ENCODE measurements at places on chromosomes 12 and 14. TPM values are rescaled to one million over a fixed set of nuclear protein-coding genes. Genes with fewer than 3 reads are reported as not detected.
A peak's percentile ranks its signal among the peaks of the same experiment; 100 is the strongest.

- DNase-seq = no peak
These were observed 228.9 kb upstream of the EGLN3 start for GRCh38 chr14:34179727-34180126.

TMEM132D gene
- not detected for total RNA-seq

- DNase-seq = no peak
These were observed 668 bp downstream of the TMEM260 start for GRCh38 chr14:56580221-56580711.

EIF2S3B gene
- 7.6 TPM for total RNA-seq

GRCh38 chr12:70520847-70521246 lies 116.4 kb downstream of the PTPRB start:
- no peak for DNase-seq

GRCh38 chr12:75698052-75698451 lies 186.6 kb upstream of the KRR1 start:
- DNase-seq = no peak

RFX4 gene
- not detected for total RNA-seq

CABP1 gene
- not detected for total RNA-seq

CCDC60 gene
- 1.9 TPM for total RNA-seq

GRCh38 chr14:60670989-60671388 lies 21.7 kb upstream of the SIX1 start:
- DNase-seq = no peak

- DNase-seq = no peak
These were observed 19.6 kb upstream of the LDHB start for GRCh38 chr12:21677204-21677603.

GRCh38 chr14:101591582-101591981 lies 30.3 kb downstream of the DIO3 start:
- no peak for DNase-seq

DNA sequence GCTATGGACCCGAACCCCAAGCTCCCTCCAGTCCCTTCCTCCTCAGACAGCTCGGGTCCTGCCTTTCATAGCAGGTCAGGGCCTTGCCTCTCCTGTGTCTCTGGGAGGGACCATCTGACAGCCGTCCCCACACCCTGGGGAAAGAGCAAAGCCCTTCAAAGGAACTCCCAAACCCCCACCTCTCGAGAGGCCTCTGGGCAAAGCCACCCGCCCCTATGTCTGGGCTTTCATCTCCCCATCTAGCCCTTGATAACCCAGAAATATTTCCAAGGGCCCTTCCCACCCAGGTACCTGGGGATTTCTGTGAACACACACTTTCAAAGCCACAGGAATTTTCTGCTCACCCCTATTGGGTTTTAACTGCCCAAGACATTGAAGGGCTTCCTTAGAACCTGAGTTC lies 32.1 kb downstream of the SNRNP35 start:
- DNase-seq = no peak

- peak; percentile 18 for DNase-seq
These were observed at the start of gene ABHD12B for GRCh38 chr14:50871914-50872732. Gene ABHD12B (plus strand): TSS chr14:50872053. CDS start chr14:50872175, 122 bp downstream.

DNA sequence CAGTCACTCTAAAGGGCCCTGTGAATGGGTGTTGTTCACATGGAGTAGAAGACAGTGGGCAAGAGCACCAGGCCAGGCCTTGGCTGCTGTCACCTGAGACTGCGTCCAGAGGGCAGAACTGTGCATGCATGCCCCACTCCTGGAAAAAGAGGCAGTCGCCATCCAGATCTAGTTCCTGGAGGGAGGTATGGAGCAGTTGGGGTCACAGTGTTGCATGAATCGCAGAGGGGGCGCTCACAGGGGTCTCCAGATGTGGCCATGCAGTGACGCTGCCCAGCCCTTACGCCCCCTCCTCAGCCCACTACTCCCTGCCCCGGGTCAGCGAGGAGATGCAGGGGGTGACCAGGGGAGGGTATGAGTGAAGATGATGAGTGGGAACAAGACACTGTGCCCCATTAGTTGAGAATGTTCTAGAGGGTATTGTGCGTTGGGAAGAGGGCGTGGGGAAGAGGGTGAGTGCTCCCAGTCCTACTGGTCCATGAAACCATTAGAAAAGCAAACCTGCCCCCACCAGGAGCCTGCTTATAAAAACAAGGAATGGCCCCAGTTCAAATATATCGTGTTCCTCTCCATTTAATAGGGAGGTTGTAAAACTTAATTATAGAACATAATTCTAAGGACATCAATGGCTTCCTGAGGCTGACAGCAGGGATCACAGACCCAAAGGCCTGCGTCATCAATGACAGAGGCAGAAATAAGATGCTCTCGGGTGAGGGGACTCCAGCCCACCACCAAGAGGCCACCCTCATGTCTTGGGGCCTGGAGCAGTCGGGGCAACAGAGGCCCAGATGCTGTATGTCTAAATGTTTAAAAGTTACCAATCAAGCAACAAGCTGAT lies 32.2 kb upstream of the BCL7A start:
- no peak for DNase-seq

DNA sequence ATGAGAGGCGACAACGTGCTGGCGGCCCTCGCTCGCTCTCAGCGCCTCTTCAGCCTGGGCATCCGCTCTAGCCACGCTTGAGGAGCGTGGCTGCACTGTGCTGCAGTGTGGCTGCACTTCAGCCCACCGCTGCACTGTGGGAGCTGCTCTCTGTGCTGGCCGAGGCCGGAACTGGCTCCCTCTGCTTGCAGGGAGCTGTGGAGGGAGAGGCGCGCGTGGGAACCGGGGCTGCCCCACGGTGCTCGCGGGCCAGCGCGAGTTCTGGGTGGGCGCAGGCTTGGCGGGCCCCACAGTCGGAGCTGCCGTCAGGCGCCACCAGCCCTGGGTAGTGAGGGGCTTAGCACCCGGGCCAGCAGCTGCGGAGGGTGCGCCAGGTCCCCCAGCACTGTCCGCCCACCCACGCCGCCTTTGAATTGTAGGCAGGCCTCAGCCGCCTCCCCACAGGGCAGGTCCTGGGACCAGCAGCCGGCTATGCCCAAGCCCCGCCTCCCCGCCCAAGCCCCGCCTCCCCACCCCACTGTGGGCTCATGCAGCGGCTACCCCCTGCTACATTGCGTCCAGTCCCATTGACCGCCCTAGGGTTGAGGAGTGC lies 974.2 kb downstream of the FSCB start:
- no peak for DNase-seq

DNA sequence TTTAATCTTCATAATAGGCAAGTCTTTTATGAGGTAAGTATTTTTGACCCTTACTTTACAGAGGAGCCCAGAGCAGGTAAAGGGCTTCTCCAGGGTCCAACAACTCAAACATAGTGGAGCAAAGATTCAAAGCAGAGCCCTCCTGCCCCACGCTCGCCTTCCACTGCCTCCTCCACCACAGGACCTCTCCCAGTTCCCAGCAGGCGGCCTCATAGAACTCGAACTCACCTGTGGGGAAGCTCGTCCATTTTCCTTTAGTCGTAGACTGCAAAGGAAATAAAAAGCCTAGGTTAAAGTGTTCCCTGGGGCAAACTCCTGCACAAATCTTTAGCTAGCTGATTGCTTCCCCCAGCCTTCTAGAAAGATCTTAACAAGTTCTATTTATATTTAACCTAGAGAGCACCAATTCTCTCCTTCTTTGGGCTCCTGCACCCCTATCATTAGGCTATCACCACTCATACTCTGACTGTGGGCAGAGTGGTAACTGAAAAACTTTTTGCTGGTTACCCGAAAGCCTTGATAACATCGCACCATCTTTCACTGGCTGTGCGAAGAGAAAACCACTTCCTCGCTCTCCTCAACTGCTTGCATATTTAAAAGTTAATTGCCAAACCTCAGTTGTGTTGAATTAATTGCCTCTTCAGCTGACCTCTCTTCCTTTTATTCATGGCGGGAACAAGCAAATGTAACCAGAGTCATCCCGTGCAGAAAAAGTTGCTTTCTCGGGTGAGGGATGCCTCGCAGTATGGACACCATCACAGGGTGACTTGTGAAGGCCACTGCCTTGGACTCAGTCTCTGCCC lies 299.6 kb downstream of the DPF3 start:
- no peak for DNase-seq

- no peak for DNase-seq
These were observed 29.1 kb upstream of the ADAM20 start for GRCh38 chr14:70563869-70564268.

NOS1 gene
- total RNA-seq = 0.05 TPM

GRCh38 chr12:27673101-27673718 lies 23.0 kb upstream of the REP15 start:
- no peak for DNase-seq

DNA sequence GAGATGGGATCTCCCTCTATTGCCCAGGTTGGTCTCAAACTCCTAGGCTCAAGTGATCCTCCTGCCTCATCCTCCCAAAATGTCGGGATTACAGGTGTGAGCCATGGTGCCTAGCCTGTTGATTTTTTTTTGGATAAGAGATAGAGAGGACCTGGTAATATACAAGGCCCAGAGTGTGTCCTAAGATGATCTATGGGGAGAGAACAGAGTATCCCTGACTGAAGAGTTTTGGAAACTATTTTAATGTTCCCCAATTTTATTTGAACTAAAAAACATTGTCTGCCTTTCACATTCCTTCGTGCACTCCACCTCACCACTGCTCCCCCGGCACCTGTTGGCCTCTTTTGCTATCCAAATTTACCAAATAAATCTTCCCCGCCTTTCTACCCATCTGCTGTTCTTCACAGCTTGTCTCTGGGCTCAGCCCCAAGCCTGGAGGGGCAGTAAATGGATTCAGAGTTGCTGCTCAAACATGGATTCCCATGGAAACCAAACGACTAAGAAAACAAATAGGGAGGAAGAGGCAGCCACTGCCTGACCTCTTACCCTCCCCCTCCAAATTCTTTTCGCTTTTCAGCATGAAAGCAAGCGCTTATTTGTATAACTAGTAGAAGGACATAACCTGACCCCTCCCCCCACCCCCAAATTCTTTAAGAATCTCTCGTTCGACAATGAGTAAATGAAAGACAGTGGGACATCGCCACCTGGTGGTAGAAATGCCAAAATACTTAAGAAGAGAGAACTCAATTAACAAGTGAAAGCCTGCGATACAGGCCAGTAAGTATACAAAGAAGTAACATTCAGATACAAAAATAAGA lies 22.6 kb downstream of the OR10G3 start:
- peak; percentile 73 for DNase-seq

GRCh38 chr12:14256121-14256520 lies 109.4 kb upstream of the ATF7IP start:
- no peak for DNase-seq

SDS gene
- not detected for total RNA-seq

DNA sequence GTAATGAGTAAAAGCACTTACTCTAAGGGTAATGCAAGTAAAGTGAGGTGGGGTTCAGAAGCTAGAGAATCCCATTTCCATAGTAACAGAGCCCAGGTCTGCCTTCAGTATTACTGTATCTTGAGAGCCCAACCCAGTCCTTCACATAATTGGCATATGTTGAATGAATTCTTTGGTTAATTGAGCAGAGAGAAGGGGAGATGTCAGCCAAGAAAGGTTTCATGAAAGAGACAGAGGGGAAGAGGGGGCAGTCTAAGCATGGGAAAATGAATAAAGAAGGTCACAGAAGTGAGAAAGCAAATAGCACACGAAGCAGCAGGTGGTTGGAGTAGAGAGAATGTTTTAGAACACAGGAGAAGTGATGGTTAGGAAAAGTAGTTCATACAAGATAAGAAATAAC lies 371.1 kb downstream of the SEC23A start:
- DNase-seq = no peak

RPL10L gene
- not detected for total RNA-seq

DNA sequence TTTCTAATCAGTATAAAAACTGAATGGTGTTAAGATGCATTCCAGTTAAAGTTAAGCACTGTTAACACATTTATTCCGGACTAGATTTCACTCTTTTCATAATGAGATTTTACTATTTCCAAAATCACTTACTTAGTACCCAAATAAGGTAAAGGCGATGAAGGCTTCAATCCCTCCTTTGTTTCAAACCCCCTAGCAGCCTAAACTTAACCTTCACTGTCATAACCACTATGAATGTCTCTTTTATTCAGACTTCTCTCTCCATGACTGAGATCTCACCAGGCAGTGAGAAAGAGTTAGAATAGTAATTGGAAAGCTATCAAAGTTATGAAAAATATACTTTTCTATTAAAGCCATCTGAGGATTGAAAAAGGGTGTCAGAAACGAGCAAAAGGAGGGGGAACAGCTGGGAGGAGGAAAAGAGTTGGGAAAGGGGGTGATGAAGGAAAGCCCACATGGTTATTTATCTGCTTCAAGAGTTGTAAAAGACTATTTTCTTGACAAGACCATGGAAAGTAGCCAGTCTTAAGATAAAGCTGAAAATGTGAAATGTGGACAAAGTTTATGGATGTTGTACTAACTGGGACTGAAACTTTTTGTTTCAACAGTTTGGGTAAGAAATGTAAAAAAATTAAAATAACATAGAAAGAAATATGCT lies 11.7 kb downstream of the EPS8 start:
- DNase-seq = no peak

GRCh38 chr12:52519826-52520662 lies at the start of gene KRT5:
Gene KRT5 (minus strand): TSS chr12:52520394. CDS start chr12:52520296, 98 bp downstream.
- peak; percentile 1 for DNase-seq

DNA sequence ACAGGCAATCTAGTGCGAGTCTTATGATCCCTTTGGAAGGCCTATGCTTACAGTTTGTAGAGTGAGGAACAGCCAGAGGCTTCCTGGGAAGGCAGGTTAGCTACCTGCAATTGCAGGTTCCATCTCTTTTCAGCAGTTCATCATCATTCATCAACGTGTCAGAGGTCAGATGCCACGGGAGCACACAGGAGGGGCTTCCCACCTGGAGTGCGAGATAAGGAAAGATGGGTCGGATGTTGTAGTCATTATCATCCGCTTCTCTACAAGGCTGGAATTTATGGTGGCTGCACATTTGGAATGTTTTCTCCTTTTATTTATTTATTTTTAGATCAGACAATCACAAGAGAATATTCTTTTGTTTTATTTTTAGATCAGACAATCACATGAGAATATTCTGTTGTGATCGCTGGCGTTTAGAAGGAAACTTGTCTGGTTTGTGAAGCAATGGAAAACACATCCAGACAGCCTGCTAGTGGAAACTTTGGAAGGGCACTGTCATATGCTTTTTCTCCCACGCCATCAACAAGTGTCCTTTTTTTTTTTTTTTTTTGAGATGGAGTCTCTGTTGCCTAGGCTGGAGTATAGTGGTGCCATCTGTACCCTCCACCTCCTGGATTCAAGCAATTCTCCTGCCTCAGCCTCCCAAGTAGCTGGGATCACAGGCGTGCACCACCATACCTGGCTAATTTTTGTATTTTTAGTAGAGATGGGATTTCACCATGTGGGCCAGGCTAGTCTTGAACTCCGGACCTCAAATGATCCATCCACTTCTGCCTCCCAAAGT lies 1.9 kb upstream of the BICD1 start:
- DNase-seq = no peak

MVK gene
- 40.7 TPM for total RNA-seq
